ENCODE measurements at places on chromosomes 3 and 15.

DNA sequence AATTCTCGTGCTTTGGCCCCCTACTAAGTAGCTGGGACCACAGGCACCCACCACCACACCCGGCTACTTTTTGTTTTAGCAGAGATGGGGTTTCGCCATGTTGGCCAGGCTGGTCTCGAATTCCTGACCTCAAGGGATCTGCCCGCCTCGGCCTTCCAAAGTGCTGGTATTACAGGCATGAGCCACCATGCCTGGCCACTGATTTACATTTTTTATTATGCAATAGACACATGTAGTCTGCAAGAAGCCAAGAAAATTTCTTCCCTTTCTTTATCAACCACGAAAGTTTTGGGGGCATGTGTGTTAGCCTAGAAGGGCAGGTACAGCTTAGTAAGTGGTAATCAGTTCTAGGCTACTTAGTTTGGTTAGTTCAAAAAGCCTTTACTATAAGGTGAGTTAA is 51.1 kb downstream of the LRRFIP2 start:
- no peak for DNase-seq

- DNase-seq: no peak
Measured at GRCh38 chr3:184155644-184156521, 706 bp downstream of the DVL3 start.

- no peak for DNase-seq
Measured at GRCh38 chr3:184380185-184380626, 352 bp downstream of the CHRD start.

GRCh38 chr3:17645074-17645698 is 97.2 kb downstream of the TBC1D5 start:
- DNase-seq: no peak

- DNase-seq: no peak
Measured at GRCh38 chr3:109863701-109864100, 526.4 kb upstream of the DPPA4 start.

DNA sequence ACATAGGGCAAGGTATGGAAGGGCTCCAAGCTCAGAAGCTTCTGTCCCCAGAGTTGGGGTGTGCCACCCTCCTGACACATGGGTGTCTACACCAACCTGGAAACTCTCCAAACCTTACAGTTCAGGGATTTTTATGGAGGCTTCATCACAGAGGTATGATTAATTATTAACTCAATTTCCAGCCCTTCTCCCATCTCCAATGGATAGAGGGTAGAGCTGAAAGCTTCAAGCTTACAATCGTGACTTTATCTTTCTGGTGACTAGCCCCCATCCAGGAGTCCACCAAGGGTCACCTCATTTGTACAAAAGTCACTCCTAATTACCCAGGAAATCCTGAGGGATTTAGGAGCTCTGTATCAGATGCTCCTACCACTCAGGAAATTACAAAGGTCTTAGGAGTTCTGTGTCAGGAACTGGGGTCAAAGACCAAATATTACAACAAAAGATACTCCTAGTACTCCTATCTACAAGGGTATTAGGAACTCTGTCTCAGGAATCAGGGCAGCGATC is 62.7 kb downstream of the TFDP2 start:
- DNase-seq: no peak

GRCh38 chr3:69560116-69560515 is 174.2 kb upstream of the FRMD4B start:
- DNase-seq: no peak

DNA sequence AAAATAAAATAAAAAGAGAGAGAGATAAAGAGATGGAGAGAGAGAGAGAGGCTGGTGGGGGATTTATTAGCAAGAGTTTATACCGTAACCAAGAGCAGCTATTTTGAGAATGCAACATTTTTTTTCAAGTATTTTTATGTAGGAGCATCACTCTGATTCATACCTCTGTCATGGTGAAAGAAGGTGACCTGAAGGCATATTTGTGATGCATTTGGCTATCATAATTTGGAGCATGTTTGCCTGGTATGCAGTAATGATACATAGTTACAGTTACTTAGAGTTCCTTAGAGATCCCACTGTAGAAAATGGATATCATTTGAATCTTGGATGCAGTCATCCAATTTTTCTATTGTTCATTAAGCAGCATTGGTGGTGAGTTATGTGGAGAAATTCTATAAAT is 1472.4 kb downstream of the SI start:
- no peak for DNase-seq

Data from stimulated activated CD4-positive, alpha-beta T cell treated with anti-CD3 and anti-CD28 coated beads, TNF-alpha, amount 100 ng/mL, for 4 hours (primary cell).